ENCODE measurements at places on chromosomes 3 and 15.

GRCh38 chr3:178022599-178022998, 513.6 kb upstream of the KCNMB2 start:
- H3K4me3 ChIP-seq = no peak overlapping the region
- H3K36me3 ChIP-seq = no peaks in the 10 kb centered on the region
- H3K27ac ChIP-seq = no peak overlapping the region

DNA sequence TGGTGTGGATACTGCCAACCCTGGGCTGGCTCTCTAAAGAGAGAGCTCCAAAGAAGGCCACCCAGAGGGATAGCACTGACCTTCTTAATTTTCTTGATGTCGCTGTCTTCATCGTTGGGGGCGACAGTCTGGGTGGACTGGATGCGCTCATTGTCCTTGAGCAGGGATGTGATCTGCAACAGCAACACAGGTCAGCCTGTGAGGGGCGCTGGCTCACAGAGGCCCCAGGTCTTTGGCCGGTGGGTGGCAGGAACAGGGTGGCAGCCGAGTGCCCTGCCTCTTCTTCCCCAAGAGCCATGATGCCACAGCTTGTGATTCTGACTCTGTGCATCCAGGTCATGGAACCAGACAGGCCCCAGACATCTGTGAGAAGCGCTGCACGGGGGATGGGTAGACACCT, 41.2 kb downstream of the RASGRF1 start:
- no peaks in the 10 kb centered on the region for H3K36me3 ChIP-seq
- no peak overlapping the region for H3K4me3 ChIP-seq
- no peaks in the 10 kb centered on the region for H3K4me1 ChIP-seq
- H3K27ac ChIP-seq = no peak overlapping the region

GRCh38 chr3:147406028-147406931, at the start of gene ZIC4:
Gene ZIC4 (minus strand): TSS chr3:147406543. CDS start chr3:147402797, 3,746 bp downstream.
- peaks cover 13% of the 10 kb centered on the region for H3K4me1 ChIP-seq
- no peaks in the 10 kb centered on the region for H3K36me3 ChIP-seq
- no peak for DNase-seq
- H3K27ac ChIP-seq = no peak within 1 kb of the TSS
- no peak within 1 kb of the TSS for H3K4me3 ChIP-seq

DNA sequence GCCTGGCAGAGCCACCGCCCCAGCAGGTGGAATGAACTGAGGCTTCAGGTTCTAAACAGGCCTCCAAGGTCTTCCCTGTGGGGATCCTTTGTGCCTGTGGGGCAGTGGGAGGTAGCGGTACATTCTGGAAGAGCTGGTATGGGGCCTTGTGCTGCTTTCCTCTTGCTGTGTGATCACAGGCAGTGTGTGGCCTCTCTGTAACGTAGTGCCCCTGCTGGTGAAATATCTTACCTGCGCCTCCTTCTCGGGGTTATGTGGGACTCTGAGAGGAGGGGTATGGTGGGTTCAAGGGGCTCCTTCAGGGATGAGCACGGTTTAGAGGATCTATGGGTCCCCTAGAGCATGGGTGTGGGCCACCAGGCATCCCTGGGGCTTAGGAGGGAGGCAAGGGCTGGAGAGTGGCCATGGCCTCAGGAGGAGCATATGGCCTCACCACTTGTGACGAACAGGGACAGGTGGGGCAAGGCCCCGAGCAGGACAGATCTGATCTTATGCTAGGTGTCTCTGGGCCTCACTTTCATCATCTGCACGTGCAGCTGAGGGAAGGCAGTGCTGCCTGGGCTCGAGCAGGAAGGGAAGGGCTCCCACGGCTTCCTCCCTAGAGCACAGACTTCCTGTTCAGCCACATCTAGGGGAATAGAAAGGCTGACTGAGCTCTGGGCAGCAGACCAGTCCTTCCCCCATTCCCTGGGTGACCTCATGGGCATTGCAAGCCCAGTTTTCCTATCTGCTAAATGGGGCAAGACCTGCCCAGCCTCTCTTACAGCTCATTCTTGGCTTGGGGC, 1.9 kb upstream of the ALS2CL start:
- no peak overlapping the region for H3K4me3 ChIP-seq
- DNase-seq = no peak
- H3K27ac ChIP-seq = no peak overlapping the region
- H3K36me3 ChIP-seq = no peaks in the 10 kb centered on the region
- H3K27me3 ChIP-seq = peaks cover 17% of the 10 kb centered on the region

GRCh38 chr15:44775953-44776352, 39.6 kb downstream of the TRIM69 start:
- DNase-seq = no peak
- H3K36me3 ChIP-seq = peaks cover 5% of the 10 kb centered on the region
- peaks cover 2% of the 10 kb centered on the region for H3K4me1 ChIP-seq

DNA sequence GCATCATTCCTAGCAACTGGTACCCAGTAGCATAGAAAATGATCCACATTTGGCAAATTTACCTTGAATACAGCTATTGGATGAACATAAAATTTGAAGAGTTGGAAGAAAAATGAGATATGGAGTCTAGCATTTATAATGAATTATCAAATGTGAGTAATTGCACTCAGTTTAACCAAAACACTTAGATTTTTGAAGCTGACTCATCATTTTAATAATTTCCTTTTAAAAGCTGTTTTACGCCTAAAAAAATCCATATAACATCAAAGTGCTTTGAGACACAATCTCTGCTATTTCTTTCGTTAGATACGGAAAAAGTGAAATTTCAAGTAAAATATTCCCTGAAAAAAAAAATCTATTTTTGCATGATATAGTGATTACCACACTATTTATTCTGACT, 767.4 kb downstream of the ROBO2 start:
- H3K4me3 ChIP-seq = no peak overlapping the region
- DNase-seq = no peak
- H3K27ac ChIP-seq = no peak overlapping the region

- H3K27me3 ChIP-seq = peaks cover 10% of the 10 kb centered on the region
- H3K27ac ChIP-seq = peak within 1 kb of the TSS; percentile 69
- peak; percentile 72 for DNase-seq
- no peaks in the 10 kb centered on the region for H3K36me3 ChIP-seq
Measured at GRCh38 chr3:123066896-123067688, at the start of gene PDIA5. Gene PDIA5 (plus strand): TSS chr3:123067025. CDS start chr3:123067165, 140 bp downstream.
